Cardiac muscle cell (in vitro differentiated cells and primary cell): ENCODE measurements at places on chromosomes 4 and X. TPM values are rescaled to one million over a fixed set of nuclear protein-coding genes. Genes with fewer than 3 reads are reported as not detected.

Gene PCDH7
- 146 and 206 TPM in 2 replicates for total RNA-seq

Gene LONRF3
- 0.09 and 0.18 TPM in 2 replicates for total RNA-seq

Gene CPE
- total RNA-seq, result 204 and 238 TPM in 2 replicates

Gene RASL11B
- 37.5 and 50.0 TPM in 2 replicates for total RNA-seq

Gene PRDM5
- total RNA-seq, result 10.9 and 19.3 TPM in 2 replicates

Gene ARMCX2
- 92.3 and 112 TPM in 2 replicates for total RNA-seq

Gene TLR10
- not detected in 2 replicates for total RNA-seq

Gene SRPK3
- total RNA-seq, result not detected in 2 replicates

Gene HDAC8
- total RNA-seq, result 21.9 and 36.6 TPM in 2 replicates

Gene CENPVL2
- total RNA-seq, result 1.4 TPM in 2 replicates

Gene LEF1
- 67.2 and 70.3 TPM in 2 replicates for total RNA-seq

Gene PARM1
- 8.0 and 11.3 TPM in 2 replicates for total RNA-seq

Gene RBM47
- total RNA-seq, result 1.1 and 2.3 TPM in 2 replicates

Gene DGAT2L6
- not detected in 2 replicates for total RNA-seq

Gene MAOB
- 0.67 and 1.2 TPM in 2 replicates for total RNA-seq

Gene ZGRF1
- total RNA-seq, result 3.0 and 10.4 TPM in 2 replicates

Gene GAB1
- 35.8 and 63.9 TPM in 2 replicates for total RNA-seq

Gene SATL1
- total RNA-seq, result 0.60 and 0.99 TPM in 2 replicates

Gene ZCCHC12
- total RNA-seq, result 2.5 and 5.0 TPM in 2 replicates

Gene SMARCA5
- total RNA-seq, result 43.8 and 49.6 TPM in 2 replicates

Gene LRIT3
- total RNA-seq, result 0.11 and 0.15 TPM in 2 replicates

Gene ABLIM2
- 5.8 and 7.4 TPM in 2 replicates for total RNA-seq

Gene TLR2
- 0.09 and 0.39 TPM in 2 replicates for total RNA-seq

Gene MAMLD1
- 0.15 and 0.18 TPM in 2 replicates for total RNA-seq

Gene CXorf49B
- not detected in 2 replicates for total RNA-seq

Gene SYNPO2
- total RNA-seq, result 35.6 and 43.5 TPM in 2 replicates

Gene SPANXN3
- total RNA-seq, result not detected in 2 replicates

Gene SPOCK3
- total RNA-seq, result 2.1 and 4.6 TPM in 2 replicates

Gene FAM149A
- total RNA-seq, result 9.1 and 9.8 TPM in 2 replicates

Gene SYN1
- 1.8 and 2.0 TPM in 2 replicates for total RNA-seq

Gene FGF2
- total RNA-seq, result 2.1 and 3.2 TPM in 2 replicates

Gene SPANXC
- total RNA-seq, result not detected in 2 replicates

Gene MTM1
- 3.8 and 5.6 TPM in 2 replicates for total RNA-seq

Gene DIPK2B
- 0.21 and 0.30 TPM in 2 replicates for total RNA-seq

Gene VCX3A
- 0.48 and 0.74 TPM in 2 replicates for total RNA-seq

Gene PLP1
- total RNA-seq, result 0.03 and 0.07 TPM in 2 replicates

Gene GRIA2
- total RNA-seq, result not detected in 2 replicates

Gene NDP
- total RNA-seq, result not detected in 2 replicates

Gene CXorf49
- total RNA-seq, result not detected in 2 replicates

Gene GNRHR
- not detected in 2 replicates for total RNA-seq

Gene HPSE
- 0.06 TPM in 1 of 2 replicates, not detected in the other for total RNA-seq

Gene METTL14
- 15.3 and 20.8 TPM in 2 replicates for total RNA-seq

Gene ATP5ME
- total RNA-seq, result 177 and 254 TPM in 2 replicates

Gene HSFX1
- total RNA-seq, result 4.0 and 5.2 TPM in 2 replicates

Gene XAGE1A
- not detected in 2 replicates for total RNA-seq

Gene HDAC6
- total RNA-seq, result 143 and 162 TPM in 2 replicates

Gene TMPRSS11A
- not detected in 2 replicates for total RNA-seq
